ENCODE measurements at places on chromosomes 1 and 21.

GRCh38 chr1:33753087-33753856, 110.6 kb upstream of the HMGB4 start:
- DNase-seq: no peak

DNA sequence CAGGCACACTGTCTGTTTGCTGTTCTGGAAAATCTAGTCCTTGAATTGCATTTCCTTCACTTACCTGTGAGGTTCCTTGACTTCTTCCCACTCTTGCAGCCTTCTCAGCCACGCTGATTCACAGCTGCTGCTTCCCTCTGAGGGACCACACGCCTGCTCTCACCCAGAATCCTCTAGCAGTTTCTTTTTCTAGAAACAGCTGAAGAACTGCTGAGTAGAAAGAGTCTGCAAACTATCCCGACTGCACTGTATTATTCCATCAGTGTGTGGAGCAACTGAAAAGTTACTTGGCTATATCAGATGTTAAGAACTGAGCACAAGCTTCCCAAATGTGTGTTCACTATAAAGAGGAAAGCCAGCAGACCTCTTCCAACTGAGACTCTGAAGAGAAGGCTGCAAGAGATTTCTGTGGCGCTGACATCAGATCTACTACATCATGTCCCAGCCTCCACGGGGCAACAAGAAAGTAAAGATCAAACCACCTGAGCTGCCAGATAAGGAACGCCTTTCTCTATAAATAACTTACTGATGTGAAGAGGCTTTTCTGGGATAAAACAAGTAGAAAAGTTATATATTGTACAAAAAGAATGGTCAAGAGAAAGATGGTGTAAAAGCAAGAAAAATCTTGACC, 226.6 kb downstream of the RERE start:
- no peak for DNase-seq

DNA sequence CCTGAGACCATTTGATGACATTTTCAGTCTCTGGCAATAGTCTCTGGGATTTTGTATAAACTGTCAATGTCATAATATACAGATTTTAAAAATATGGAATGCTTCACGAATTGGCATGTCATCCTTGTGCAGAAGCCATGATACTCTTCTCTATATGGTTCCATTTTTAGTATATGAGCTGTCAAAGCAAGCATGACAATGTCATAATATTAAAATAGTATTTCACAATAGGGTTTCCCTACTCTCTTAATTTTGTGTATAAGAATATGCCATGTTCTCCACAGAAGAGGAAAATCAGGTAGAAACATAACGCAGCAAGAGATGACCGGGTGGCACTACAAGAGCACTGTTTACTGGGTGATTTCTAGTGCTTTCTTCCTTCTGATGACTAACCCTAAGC, 8.3 kb upstream of the DIPK1A start:
- peak; percentile 53 for DNase-seq

DNA sequence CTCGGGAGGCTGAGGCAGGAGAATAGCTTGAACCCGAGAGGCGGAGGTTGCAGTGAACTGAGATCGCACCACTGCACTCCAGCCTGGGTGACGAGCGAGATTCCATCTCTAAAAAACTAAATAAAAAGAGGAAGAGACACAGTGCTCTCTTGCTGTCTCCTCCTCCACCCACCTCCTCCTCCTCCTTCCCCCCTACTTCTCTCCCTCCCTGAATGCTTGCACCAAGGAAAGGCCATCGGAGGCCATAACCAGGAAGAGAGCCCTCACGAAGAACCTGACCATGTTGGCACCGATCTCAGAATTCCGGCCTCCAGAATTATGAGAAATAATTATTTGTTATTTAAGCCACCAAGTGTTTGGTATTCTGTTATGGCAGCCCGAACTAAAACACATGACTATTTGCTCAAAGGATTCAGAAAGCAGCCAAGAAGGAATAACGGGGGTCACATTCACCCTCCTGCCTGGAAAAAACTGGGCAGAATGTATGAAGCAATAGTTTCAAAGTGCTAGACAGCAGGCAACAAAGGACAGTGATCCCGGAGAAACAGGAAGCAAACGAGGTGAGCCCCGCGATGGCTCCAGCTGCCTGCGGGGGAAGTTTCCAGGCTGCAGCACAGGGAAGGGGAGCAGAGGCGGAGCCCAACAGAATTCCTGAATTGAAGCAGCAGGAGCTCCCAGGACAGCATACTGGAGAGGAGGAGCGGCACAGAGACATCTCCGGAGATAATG, 35.8 kb downstream of the LDLRAD1 start:
- peak; percentile 52 for DNase-seq

DNA sequence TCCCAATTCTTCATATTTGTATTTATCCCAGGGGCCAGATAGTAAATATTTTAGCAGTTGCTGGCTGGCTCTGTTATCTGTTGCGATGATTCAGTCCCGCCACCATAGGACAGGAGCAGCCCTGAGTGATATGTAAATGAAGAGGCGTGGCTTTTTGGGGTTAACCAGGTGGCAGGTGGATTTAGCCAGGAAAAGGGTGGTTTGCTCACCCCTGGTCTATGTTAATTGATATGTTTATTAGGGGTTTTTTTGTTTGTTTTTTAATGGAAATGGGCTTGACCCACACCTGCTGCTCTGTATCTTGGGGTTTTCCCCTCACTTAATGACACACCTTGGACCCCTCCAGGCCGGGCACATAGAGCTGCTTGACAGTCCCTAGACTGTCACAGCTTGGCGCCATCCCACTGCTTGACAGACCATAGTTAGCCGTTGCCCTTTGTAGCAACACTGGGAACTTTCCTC, 62.8 kb downstream of the PIK3CD start:
- DNase-seq: no peak

DNA sequence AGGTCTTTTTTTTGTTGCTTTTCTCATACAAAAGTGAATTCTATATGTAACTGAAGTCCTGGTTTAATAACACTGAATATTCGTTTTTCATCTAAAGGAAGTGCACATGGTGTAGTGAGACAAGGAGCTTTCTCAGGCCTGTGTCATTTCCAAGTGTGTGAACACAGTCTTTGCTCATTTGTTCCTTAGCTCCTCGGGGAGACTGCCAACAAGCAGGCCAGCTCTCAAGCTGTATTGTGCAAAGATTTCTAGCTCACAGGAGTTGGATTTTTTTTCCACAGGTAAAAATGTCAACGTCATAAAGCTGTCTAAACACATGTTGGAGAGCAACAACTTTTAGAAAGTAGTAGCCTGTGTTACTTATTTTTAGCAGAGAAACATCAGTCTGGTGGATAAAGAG, 87.8 kb upstream of the S1PR1 start:
- no peak for DNase-seq

DNA sequence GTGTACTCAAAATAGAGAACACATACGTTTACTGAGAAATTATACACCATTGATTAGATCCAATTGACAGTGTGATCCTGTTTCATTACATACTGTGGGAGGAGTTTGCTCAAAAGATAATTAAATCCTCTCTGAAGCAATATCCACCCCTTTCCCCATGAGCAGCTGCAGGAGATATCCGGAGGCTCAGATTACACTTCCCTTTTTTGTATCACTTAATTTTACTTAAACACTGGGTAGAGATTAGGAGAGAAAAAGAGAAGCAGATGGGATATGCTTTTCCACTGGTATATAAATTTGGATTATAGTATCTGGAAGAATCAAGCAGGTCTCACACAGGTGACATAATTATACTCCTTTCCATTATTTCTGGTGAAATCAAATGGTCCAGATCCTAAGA, 333.3 kb upstream of the ZRANB2 start:
- DNase-seq: peak; percentile 67

GRCh38 chr1:231666937-231667608, 40.5 kb downstream of the DISC1 start:
- DNase-seq: no peak

DNA sequence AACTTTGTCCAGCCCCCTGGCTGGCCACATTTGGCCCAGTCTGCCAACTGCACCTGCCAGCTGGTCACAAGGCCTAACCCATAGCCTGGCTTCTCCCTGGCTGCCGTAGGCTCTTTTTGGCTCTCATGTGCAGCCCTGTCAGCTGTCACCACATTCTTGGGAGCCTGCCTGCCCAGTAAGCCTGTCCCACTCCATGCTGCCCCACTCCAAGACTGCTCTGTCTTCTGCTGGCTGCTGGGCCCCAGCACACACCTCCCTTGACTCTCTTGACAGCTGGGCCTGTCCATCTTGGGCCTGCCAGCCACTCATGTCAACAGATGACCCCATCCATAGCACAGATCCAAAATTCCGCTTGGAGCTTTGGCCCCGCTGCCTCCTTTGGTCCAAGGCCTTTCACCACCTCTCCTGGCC, 74.3 kb upstream of the EDN2 start:
- DNase-seq: no peak

- DNase-seq: no peak
These were observed 102.3 kb upstream of the F3 start for GRCh38 chr1:94643819-94644218.

GRCh38 chr1:227792216-227793078, 23.0 kb upstream of the PRSS38 start:
- no peak for DNase-seq

DNA sequence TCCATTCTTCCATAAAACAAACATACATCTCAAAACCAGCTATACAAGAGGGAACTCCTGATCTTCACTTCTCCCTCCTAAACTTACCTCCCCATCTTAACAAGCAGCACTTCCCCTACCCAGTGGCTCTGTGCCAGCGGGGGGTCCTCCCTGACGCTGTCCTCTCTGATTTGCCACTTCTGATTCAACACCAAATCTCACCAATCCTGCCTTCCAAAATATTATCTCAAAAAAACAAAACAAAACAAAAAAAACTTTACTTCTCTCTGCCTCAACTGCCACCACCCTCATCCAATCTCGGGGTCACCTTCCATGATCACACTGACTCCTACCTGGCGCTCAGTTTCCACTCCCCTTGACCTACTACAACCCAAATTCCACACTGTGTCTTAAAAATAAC, 72.8 kb downstream of the SLC45A1 start:
- DNase-seq: no peak

GRCh38 chr1:11059155-11059967, 457 bp downstream of the SRM start:
- DNase-seq: no peak

- DNase-seq: no peak
These were observed 5.5 kb downstream of the TNFRSF25 start for GRCh38 chr1:6460301-6461050.

DNA sequence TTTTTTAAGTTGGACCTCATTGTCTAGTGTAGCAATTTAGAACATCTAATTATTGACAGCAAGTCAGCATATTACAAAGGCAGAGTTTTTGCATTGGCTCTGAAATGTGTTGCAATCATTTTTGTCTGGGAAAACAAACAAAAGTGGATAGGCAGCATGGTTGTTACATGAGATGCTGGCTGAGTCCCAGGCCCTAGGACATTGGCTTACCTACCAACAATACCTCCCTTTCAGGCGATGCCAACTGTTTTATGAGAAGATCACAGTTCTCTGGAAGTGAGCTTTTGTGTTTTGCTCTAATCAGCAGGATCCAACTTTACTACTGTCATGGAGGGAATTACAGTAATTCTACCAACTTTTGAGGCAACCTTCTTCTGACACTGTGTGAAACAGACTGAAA, 71.5 kb upstream of the CXADR start:
- no peak for DNase-seq

GRCh38 chr1:232900818-232901217, 49.6 kb upstream of the NTPCR start:
- DNase-seq: no peak

DNA sequence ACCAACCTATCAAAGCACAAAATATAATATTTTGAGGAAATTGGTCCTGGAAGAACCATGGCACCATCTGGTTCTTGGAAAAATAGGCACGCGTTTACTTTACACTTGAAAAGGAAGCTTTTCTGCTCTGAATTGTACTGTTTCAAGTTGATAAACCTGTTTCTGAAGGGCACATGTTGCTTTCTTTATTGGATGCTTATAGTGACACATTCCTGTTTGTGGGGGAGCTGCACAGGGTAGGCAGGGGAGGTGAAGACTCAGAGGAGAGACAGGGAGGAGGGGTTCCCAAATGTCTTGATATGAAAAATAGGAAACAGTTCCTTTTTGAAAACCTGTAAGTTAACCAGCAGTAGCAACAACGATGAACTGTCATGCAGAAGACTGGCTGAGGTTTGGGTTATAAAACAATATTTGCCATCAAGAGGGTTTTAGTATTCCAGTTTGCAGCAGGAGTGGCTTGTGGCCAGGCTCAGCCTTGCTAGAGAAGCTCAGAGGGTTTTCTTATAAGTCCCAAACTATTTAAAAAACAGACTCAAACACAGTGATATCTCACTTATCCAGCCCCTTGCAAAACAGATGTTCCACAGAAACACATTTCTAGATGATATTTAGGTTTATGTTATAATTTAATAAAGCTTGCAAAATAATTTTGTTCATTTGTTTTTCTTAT, 127.0 kb upstream of the MROH9 start:
- no peak for DNase-seq

DNA sequence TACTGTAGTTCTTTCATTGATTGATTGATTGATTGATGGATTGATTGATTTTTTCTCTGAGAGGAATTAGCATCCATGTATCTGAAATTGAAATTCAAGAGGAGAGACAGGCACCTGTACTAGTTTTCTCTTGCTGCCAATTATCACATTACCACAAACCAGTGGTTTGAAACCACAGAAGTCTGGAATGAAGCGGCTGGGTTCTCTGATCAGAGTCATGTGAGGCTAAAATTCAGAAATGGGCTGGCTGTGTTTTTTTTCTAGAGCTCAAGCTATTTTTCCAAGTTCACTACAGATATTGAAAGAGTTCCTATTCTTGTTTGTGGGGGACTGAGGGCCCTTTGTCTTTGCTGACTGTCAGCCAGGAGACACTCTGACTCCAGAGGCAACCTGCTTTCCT, 10.0 kb downstream of the NBPF3 start:
- no peak for DNase-seq

DNA sequence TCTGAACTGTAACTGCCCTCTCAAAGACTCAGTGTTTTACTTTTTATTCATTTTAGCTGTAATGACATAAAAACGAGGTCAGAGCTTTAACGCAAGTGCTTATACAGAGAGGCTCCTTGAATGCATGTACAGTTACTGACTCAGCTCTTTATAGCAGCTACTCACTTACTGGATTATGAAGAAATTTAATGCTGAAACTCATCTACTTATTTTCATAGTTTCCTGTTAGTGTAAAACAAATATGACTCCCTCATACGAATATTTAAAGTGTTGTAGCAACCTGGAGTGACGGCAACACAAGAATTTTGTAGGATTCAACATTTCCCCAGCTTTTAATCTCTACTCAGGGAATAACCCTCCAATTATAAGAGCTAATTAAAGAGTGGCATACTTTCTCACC, 32.7 kb downstream of the ADSS2 start:
- DNase-seq: no peak

- no peak for DNase-seq
These were observed 16.7 kb downstream of the TMEM63A start for GRCh38 chr1:225865514-225865913.

DNA sequence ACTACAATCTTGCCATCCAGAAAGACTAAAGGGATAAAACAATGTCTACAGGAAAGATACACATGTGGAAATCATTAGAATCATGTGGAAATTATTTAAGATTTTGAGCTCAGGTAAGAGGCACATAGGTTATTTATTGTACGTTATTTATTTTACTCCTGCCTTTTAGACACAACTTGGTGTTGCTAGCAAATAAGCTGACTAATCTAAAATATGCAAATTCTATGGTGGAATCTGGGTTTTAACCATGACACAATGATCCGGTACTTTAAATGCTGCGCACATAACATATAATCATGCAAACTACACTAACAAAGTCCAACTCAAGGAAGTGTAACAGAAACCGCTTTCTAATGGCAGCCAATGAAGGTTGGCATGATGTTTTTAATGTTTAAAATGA, 112.5 kb downstream of the IFI44 start:
- DNase-seq: no peak

All from inflammatory macrophage (primary cell).